ENCODE measurements at places on chromosomes 4 and X.

DNA sequence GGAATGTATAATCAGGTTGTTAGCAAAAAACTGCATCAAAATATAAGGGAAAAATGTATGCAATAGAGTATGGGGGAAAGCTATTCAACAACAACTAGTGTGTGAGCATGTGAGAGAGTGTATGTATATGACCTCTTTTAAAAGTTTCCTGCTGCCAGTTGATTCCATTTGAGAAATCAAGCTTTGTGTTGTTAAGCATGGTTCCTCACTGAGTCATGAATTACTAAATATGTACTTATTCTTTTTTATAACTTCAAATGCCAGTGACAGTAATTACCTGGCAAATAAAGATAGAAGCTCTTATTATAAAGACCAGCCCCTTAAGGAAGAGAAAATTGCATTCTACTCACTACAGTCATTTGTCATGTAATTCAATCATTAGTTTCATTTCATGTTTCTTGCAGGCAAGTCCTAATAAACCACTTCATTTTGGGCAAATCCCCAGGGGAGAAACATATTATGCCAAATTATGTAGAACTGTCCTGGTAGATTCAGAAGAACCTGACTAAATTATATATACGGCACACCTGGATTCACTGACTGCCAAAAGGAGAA is 19.2 kb downstream of the RASGEF1B start:
- DNase-seq, result no peak

- DNase-seq, result no peak
These were observed 1629.2 kb upstream of the ADGRL3 start for GRCh38 chr4:59570860-59571476.

GRCh38 chrX:63920875-63921274 is 135.9 kb upstream of the ARHGEF9 start:
- DNase-seq, result no peak

- no peak for DNase-seq
These were observed 22.0 kb upstream of the SPINK2 start for GRCh38 chr4:56843421-56843899.

DNA sequence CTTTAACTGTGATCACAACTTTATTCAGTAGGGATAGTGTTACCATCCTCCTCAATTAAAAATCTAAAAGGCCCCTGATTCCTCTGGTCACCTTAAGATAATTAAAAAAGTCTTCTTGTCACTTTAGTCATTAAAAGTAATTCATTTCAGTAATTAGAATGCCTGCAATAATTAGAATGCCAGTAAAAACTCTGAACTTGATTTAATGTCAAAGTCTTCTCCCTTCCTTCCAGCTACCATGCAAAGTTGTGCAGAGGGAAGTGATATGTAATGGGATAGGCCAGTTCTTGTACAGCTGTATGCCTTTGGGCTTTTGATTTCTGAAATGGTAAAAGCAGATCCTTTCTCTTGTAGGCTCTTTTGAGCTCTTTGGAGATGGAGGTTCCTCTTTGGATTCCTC is 417.2 kb downstream of the ADAM29 start:
- no peak for DNase-seq

GRCh38 chr4:2804449-2804972 is 11.6 kb downstream of the SH3BP2 start:
- DNase-seq, result no peak

DNA sequence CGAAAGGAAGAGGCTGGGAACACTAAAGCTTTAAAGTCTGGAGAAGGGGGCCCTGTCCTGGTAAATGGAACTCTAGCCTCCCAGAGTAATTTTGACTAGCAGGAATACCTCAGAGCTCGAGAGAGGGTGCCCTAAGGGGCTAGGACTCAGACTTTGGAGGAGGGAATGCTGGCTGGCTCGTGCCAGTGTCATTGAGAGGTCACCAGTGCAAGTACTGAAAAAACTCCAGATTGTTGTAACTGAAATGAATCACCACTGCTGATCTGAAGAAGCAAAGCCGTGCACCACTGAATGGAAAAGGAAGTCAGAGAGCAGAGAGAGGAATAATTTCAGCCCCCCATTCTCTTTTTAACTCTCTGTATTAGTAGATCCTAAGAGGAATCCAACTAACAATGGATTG is 690.2 kb downstream of the FAT4 start:
- no peak for DNase-seq

DNA sequence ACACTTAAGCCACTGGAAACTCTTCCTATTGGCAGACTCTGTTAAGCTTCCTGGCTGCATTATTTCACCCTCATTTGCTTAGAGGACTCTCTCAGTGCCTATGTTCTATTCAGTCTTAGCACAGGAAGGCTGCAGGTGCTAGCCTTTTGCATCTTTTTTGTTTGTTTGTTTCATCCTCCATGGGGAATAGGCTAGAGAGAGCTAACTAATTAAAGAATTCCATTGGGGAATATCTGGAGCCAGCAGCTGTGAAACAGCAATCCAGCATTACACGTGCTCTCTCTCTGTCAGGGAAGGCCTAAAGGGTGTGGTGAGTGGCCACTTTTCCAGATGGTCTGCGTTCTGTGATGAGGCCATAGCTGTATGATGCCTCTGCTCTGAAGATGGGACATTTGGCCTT is 633.6 kb downstream of the SPRY1 start:
- DNase-seq, result no peak

DNA sequence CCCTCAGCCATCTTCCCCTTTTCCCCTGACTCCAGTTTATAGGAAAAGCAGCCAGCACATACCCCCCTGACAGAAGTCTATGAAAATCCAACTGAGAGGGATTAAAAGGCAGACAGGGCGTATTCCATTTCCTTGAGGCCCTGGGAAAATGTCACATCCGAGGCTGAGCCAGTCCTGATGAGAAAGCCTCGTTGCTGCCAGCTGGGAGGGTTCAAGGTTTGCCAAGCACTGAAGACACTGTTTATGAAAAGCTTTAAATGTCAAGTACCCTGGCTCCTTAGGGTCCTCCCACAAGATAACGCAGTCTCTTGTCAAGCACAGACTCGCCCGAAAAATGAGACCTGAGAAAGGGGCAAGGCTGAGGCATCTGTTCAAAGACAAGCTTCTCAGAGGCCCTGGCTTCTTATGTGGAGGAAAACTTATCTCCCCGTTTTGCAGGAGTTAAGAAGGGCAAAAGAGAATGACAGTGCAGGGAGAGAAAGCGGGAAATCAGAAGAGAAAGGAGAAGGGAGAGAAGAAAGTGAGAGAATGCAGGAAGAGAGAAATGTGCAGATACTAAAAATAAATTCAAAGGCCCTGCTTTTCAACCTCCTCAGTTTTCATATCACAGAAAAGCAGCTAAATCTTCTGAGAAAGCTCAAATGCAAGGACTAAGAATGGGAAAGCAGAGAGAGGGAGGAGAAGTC is 44.7 kb downstream of the SCD5 start:
- DNase-seq, result no peak

Data from NCI-H1092 (cell line).